ENCODE measurements at places on chromosomes 6 and 20.

GRCh38 chr6:117550618-117551242 lies 51.6 kb downstream of the GOPC start:
- DNase-seq, result no peak

DNA sequence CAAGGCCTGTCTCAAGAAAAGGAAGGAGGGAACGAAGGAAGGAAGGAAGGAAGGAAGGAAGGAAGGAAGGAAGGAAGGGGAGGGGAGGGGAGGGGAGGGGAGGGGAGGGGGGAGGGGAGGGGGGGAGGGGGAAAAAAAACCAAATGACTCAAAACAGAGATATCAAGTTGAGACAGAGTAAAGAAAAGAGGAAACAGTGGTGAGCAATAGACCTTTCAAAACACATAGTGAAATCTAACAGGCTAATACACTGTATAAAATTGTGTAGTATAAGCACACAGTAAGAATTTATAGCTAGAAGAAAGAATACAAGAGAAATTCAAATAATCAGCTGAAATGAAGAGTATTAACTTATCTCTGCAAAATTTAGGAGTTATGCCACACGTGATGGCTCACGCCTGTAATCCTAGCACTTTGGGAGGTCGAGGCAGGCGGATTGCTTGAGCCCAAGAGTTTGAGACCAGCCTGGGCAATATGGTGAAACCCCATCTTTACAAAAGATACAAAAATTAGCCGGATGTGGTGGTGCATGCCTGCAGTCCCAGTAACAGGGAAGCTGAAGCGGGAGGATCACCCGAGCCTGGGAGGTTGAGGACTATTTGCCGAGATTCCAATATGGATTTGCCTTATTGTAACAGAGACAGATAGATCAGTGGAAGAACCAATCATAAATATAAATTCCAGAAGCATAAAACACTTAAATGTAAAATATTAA lies 123.2 kb downstream of the PRND start:
- no peak for DNase-seq

DNA sequence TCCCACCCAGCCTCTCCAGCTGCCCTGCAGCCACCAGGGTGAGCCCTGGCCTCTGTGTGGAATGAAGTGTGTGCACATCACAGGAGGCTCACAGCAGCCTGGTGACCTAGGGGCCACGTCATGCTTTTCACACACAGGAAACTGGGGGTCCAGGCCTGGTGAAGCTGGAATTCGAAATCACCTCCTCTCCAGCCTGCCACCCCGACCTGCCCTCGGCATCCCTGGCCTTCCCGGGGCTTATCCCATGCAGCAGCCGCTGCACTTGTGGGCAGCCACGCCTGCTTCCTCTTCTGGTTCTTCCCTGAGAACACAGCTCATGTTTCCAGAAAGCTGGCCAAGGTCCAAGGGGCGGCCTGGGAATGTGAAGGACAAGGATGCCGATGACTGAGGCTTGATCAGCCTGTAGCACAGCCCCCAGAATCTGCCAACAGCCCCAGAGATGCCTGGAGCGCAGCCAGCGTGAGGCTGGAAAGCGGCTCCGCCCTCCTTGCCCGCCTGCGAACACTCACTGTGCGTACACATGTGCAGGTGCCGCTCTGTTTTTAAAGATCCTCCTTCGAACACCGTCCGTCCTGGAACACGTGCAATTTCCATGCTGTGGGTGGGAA lies 4.2 kb upstream of the NTSR1 start:
- DNase-seq, result no peak

DNA sequence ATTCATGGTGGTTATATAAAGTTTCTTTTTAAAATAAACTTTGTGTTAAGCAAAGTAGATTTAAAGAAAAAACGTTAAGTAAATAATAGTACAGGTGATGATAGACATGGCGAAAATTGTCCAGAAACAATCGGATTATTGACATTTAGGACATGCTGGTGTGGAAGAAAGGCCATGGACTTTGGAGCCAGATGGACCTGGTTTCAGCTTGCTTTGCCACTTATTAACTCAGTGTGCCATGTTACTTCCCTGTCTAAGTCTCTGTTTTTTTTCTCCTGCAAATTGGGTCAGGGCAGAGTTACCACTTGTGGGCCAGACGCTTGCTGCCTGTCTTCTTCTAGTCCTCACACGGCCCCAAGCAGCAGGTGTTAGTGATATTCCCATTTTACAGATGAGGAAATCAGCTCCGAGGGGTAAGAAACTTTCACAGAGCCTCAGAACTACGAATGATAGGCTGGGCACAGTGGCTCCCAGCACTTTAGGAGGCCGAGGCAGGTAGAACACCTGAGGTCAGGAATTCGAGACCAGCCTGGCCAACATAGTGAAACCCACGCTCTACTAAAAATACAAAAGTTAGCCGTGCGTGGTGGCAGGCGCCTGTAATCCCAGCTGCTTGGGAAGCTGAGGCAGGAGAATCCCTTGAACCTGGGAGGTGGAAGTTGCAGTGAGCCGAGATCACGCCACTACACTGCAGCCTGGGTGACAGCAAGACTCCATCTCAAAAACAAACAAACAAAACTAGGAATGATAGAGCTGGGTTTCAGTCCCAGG lies 12.4 kb downstream of the KIF3B start:
- DNase-seq, result no peak

DNA sequence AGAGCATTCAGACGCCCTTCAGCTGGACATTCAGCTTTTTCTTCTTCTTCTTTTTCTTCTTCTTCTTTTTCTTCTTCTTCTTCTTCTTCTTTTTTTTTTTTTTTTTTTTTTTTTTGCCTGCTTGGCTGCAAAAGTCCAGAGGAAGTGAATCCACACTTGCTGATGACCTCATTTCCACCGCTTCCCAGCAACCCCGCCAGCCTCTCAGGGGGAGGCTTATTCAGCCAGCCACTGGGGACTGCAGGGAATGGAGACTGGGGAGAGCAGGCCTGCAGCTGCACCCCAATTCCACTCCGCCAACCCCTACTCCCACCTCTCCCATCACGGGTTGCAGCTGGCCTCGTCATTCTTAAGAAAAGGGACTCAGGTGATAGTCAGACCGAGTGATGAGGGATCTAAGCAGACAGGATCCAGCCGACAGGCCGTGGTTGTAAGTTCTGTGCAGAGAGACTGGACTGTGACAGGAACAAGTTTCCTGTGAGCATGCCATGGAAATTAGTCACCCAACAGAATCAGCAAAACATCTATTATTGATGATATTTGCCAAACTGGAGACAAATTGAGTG lies 59.0 kb upstream of the QKI start:
- no peak for DNase-seq

GRCh38 chr6:3405679-3406078 lies 51.2 kb downstream of the SLC22A23 start:
- no peak for DNase-seq

- DNase-seq, result no peak
These were observed 69.0 kb downstream of the NCOA7 start for GRCh38 chr6:125859727-125860126.

- DNase-seq, result no peak
These were observed 40.6 kb downstream of the DTNBP1 start for GRCh38 chr6:15622045-15622740.

- no peak for DNase-seq
These were observed 19.1 kb downstream of the TLDC2 start for GRCh38 chr20:36895036-36895435.

DNA sequence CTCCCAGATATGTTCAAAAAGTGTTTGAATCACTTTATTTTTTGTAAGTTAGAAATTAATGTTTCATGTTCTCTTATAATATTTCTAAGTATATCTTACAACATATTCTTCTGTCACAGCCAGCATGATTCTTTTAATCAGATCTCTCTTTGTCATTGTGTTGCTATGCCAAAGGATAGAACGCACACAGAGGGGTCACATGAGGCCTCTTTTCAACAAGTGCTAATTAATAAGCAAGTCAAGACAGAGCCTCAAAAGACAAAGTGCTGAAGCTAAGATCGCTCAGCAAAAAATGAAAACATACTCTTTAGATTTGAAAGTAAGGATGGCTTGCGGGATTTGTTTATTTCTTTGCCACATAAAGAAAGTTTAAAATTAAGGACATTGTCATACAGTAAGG lies 508.8 kb upstream of the PTCHD4 start:
- DNase-seq, result no peak

DNA sequence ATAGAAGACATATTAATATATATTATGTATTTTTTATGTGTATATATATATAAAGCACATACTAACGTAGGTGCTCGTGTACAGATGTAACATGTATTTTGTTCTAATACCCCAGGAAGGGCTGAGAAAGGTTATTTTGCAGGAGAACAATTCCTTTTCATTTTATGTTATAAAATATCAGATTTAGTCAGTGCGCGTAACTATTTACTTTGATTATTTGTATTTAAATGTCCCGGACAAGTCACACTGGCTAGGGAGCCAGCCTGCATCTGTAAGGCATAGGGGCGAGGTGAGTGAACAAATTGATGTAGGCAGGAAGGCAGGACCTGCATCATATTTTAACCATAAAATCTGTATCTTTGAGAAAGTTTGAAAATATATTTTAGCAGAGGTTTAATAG lies 74.1 kb downstream of the BMP7 start:
- no peak for DNase-seq

GRCh38 chr6:146664871-146665360 lies 66.1 kb downstream of the ADGB start:
- no peak for DNase-seq

- DNase-seq, result no peak
These were observed 5.2 kb downstream of the HFE start for GRCh38 chr6:26092443-26092842.

DNA sequence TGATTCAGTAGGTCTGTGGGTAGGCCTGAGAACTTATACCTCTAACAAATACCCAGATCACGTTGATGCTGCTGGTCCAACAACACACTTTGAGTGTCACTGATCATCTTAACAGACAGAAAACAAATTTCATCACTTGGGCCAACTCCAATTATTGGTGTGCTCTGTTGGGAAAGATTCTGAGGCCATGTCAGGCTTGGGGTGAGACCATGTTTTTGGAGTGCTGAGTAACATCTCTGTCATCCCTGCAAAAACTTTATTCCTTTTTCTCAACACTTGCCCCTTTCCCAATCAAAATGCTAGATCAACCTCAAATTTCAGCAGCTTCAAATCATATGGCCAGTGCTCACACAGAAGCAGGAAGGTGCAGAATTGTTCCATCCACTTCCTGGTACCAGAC lies 108.8 kb upstream of the TENT5A start:
- no peak for DNase-seq

DNA sequence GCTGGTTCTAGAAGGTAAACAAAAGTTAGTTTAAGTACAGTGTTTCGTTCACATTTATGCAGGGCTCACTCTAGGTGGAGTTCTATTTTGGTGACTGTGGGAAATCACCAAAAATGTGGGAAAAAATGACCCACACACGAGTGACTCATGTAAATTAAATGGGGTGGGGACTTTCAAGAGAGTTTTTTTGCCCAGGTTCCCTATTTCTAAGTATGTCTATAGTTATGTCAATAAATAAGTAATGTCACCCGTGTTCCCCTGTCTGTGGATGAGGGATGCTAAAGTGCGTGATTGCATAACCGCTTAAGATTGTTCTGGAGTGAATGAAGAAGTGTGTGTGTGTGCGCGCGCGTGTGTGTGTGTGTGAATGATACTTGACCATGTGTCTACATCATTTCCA lies 69.1 kb downstream of the MYB start:
- no peak for DNase-seq

- no peak for DNase-seq
These were observed 6.5 kb upstream of the BMP6 start for GRCh38 chr6:7719364-7719850.

- no peak for DNase-seq
These were observed 74.7 kb downstream of the SYNJ2 start for GRCh38 chr6:158056355-158056754.

- DNase-seq, result no peak
These were observed 3.7 kb upstream of the RBM38 start for GRCh38 chr20:57387463-57387862.

DNA sequence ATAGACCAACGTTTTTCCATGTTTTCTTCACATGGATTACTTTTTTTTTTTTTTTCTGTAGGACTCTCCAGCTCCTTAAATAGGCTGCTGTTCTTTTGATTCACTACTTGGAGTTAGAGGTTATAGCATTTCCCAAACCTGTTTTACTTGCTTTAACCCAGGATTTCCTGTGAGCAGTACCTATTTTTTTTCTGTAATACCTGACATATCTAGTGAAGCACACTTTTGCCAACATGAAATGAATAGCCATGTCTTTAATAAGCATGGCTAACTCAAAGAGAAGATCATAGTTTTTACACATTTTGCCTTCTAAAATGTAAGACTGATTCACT lies 137.0 kb downstream of the FOXA2 start:
- DNase-seq, result no peak

GRCh38 chr6:74199215-74199915 lies 503.4 kb downstream of the CD109 start:
- no peak for DNase-seq

DNA sequence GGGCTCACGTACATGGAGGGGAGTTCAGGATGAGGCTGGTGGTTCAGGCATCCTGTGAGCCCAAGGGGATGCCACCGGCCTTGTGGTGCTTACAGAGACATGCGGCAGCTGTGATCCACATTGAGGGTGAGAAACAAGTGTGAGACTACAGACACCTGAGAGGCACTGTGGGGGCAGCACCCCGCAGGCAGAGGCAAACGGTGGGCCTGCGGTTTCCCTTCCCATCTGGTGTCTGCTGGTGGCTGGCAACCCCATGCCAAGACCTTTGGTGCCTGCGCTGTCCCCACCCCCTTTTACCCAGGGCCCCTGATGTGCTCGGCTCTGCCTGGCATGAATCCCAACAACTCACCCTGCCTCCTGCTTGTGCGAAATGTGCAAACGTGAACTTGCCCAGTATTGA lies 42.0 kb downstream of the ERMARD start:
- no peak for DNase-seq

DNA sequence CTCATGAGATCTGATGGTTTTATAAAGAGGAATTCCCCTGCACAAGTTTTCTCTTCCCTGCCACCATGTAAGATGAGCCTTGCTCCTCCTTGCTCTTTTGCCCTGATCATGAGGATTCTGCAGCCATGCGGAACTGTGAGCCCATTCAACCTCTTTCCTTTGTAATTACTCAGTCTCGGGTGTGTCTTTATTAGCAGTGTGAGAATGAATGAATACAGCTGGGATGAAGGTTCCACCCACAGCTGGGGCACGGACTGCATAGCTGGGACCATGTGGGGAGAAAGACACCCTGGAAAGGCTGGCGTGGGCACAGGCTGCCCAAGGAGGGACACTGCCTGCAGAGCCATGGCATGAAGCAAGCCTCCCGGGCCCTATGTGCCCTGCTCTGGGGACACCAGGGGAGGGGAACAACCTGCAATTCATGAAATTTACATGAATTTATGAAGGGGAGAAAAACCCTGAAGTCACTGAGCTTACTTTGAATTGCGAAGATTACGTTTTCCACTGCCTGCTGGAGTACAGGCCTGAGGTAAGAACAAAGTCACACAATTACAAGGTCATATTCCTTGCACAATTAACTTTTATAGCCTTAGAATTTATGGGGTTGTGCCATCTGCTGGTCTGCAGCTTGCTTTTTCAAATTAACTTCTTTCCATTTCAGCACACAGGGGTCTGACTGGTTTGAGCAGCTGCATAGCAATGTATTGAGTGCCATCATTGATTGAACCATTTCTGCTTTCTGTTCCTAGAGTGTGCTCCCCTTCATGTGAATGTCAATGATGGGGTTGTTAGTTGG lies 46.2 kb downstream of the SLC22A1 start:
- no peak for DNase-seq

GRCh38 chr6:36914227-36914794 lies 28.6 kb downstream of the C6orf89 start:
- DNase-seq, result no peak

- DNase-seq, result no peak
These were observed 48.2 kb downstream of the AGPAT4 start for GRCh38 chr6:161225681-161226008.

GRCh38 chr20:50294164-50295088 lies 103.8 kb downstream of the CEBPB start:
- no peak for DNase-seq

- no peak for DNase-seq
These were observed 57.4 kb upstream of the BMP2 start for GRCh38 chr20:6709910-6710595.
